Activated CD8-positive, alpha-beta memory T cell treated with anti-CD3 and anti-CD28 coated beads for 1 hour (primary cell): ENCODE measurements at places on chromosomes 4 and X.

GRCh38 chrX:6372981-6373380 is 144.3 kb upstream of the NLGN4X start:
- DNase-seq = no peak

DNA sequence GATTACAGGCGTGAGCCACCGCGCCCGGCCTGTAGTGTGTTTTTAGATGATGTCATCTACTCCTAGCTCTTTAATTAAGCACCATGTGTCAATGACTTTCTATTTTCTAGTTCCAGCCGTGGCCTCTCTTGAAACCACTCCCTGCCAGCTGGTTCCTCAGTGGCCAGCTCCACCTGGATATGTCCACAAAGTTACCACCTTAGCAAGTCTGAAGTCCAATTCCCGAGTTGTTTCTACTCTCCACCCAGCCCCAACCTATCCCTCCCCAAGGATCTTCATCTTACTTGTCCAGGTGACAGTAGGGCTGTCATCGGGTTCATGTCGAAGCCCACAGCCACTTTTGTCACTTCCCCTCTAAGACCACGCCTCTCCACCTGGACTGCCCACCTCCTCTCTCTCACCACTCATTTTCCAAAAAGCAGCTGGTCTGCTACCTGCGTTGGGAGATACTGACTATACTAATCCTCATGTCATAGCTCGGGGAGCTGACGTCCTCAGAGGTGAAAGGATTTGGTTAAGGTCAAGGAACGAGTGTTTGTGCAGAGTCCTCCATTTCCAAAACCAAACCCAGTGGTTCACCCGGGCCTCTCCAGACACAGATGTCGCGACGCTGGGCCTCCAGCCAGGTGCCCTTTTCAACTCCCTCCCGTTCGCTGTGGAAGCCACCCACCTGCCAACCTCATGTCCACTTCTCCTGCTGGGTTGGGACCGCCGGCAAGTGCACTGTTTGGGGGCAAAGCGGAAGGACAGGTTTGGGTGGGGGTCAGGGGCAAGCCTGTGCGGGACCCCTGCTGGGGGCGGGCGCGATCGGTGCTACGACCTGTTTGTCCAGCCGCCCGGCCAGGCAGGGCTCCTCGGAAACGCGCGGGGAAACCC is 704 bp downstream of the FAM3A start:
- no peak for DNase-seq

DNA sequence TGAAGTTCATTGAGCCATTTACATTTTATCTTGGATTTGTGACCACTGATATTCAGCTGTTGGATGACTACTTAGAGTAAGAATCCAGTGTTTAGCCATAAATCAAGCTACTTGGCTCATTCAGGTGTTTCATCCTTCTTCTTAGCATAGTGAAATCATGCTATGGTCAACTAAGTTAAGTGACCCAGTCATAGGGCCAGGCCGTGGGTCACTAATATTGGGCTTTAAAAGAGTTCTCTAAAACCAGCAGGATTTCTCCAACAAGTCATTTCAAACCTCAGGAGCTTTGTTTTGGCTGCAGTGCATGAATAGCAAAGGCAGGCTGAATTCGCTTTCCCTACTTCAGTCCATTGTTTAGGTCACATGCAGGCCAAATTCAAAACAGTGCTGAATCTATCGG is 181.0 kb downstream of the MAML3 start:
- DNase-seq = no peak

GRCh38 chr4:42768125-42768748 is 111.3 kb upstream of the ATP8A1 start:
- no peak for DNase-seq

- no peak for DNase-seq
Observed at GRCh38 chr4:76364763-76365162, 56.2 kb downstream of the CCDC158 start.

GRCh38 chr4:99838927-99839326 is 22.3 kb downstream of the DAPP1 start:
- DNase-seq = no peak

GRCh38 chr4:108159845-108160244 is 8.9 kb downstream of the LEF1 start:
- DNase-seq = no peak

GRCh38 chrX:153226344-153227185 is 47.5 kb downstream of the MAGEA1 start:
- no peak for DNase-seq

DNA sequence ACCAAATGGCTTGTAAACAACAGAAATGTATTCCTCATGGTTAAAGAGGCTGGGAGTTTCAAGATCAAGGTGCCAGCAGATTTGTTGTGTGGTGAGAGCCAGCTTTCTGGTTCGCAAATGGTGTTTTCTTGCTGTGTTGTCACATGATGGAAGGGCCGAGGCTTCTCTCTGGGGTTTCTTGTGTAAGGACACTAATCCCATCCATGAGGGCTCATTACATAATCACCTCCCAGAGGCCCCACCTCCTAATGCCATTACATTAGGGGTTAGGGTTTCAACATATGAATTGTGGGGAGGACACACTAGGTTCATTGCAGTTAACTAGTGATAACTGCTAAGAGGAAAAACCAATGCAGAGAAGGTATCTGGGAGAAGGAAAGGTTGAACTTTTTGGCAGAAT is 103.5 kb upstream of the ENPEP start:
- DNase-seq = no peak

DNA sequence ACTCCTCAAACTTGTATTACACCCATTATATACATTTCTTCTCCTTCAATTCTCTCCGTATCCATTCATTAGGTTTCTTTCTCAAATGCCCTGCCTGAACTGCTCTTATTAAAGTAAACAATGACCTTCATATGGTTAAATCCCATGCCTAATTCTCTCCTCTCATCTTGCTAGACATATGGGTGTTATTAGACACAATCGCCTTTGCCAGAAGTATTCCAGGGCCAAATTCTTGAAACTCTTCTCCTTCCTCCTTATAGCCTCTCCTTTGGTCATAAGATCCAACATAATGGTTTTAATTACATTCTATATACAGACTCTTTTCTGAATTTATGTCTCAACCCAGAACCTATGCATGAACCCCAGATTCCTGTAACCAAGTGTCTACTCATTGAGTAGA is 4.8 kb downstream of the ANXA10 start:
- DNase-seq = no peak

GRCh38 chrX:115363372-115363771 is 73.9 kb downstream of the LUZP4 start:
- DNase-seq = no peak

- DNase-seq = no peak
Observed at GRCh38 chr4:159137176-159137575, 34.3 kb downstream of the RAPGEF2 start.

DNA sequence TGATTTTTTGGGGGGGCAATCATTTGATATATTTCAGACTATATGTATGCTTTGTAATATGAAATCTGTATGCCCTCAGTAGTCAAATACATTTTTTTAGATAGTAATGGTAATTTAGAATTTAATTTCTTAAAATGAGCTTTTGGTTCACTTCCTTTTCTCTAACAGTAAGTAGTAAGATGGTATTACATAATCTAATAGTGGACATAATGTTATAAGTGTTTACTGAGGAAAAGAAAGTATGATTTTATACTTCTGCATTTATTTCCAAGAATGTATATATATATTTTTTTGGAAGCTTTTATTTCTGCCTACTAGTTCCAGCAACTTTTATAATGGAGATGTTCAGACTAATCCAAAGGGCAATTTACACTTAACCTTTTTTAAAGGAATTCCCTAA is 1450.7 kb upstream of the TENM3 start:
- no peak for DNase-seq

GRCh38 chr4:3408793-3409330 is 32.9 kb upstream of the HGFAC start:
- no peak for DNase-seq

DNA sequence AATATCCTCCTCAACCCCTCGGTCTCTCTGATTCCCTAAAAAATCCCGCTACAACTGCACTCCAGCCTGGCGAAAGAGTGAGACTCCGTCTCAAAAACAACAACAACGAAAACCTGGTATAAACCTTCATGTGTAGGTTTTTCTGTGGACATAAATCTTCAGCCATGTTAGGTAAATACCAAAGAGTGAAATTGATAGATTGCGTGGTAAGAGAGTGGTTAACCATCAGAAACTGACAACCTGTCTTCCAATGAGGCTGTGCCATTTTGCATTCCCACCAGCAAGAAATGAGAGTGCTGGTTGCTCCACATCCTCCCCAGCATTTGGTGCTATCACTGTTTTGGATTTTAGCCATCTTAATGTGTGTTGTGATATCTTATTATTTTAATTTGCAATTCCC is 10.9 kb downstream of the TBC1D19 start:
- DNase-seq = no peak

- DNase-seq = no peak
Observed at GRCh38 chr4:143212566-143212965, 27.8 kb downstream of the USP38 start.

DNA sequence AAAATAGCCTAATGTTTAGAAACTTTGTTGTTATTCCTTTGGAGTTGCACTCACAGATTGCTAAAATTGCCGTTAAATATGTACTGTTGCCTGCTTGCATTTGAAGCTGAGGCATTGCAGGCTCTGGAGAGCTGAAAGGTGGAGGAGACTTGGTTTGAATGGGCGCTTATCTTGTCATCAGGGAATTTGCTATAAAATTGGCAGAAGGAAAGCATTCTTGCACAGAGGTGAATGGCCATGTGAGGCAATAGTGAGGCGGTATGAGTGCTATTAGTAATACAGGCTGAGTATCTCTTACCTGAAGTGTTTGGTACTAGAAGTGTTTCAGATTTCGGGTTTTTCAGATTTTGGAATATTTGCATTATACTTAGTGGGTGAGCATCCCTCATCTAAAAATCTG is 41.3 kb downstream of the TRAPPC11 start:
- no peak for DNase-seq

DNA sequence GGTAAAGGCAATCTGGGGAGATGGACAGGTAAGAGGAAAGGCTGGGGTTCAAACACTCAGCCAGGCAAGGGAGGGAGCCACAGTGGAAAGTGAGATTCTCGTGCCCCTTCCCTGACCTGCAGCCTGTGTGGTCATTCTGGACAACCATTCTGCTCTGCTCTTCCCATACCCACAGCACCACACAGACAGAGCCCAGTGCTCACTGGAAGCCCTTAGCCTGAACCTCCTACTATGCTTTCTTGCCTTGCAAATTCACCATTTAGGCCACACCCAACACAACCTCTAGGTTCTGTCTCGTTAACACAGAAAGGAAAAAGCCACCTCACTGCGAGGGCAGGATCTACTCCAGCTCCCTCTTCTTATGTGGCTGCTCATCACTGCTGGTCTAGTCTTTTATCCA is 92.7 kb downstream of the SHISA3 start:
- no peak for DNase-seq

DNA sequence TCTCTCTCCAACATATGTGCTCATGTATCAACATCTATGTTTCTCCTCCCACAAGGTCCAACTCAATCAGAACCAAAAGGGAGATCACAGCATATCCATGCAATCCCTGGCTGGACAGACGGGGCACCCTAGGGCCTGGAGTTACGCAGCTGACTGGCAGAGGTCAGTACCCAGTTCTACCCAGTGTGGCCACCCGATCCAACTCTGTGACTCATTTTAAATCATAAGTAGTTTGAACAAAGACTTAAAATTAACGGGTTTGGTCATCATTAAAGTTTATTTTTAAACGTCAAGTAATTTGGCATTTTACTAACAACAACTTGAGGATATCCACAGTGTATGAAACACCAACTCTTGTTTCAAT is 59.5 kb downstream of the APBB2 start:
- no peak for DNase-seq

GRCh38 chr4:174122705-174123104 is 160.8 kb downstream of the FBXO8 start:
- DNase-seq = no peak

DNA sequence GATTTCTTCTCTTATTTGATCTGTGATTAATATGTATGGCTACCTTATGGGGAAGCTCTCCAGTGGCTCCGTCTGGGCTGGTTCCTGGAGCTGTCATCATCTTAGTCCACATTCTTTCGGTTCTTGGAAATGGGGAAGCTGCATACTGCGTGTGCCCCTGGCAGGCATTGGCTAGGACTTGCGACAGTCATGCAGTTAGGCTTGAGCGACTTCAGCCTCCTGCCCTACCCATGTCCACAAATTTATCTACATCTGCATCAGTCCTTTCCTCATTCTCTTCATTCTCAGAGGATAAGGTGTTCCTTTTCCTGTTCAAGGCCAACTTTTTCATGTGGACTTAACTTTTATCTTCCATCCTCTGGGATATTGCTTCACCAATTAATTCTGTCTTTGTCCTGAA is 214.2 kb downstream of the RELL1 start:
- DNase-seq = no peak

GRCh38 chr4:15874671-15875070 is 63.9 kb downstream of the FGFBP1 start:
- DNase-seq = no peak

- no peak for DNase-seq
Observed at GRCh38 chr4:73450398-73451004, 14.5 kb downstream of the AFP start.
